ENCODE measurements at places on chromosomes 6 and 20.

DNA sequence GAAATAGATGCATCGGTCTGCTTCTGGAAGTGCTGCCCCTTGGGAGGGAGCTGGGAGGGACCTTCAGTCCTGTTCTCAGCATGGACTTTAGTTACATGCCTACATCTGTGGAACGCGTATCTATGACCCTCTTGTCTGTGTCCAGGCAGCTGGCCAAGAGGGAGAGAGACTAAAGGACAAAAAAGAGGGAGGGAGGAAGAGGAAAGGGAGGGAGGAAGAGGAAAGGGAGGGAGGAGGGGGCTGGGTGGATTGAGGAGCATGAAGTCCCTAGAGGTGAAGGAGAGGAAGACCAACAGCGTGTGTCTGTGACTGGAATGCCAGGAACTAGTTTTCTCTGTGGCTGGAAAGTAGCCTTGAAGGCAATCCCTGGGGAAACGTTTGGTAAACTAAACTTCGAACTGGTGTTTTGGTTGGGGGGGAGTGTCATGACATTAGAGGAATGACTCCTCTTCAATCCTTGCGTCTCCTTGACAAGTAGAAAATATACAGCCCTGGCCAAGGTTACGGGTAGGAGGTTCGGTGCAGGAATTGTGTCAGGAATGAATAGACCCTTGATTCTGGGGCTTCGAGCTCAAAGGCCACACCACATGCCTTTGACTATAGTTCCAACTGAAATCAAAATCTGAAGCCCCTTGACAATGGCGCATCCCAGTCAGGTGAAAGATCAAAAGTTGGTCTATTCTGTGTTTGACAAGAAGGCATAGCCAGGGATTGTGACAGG is 52.0 kb upstream of the PLEKHG1 start:
- DNase-seq, result peak; percentile 62

DNA sequence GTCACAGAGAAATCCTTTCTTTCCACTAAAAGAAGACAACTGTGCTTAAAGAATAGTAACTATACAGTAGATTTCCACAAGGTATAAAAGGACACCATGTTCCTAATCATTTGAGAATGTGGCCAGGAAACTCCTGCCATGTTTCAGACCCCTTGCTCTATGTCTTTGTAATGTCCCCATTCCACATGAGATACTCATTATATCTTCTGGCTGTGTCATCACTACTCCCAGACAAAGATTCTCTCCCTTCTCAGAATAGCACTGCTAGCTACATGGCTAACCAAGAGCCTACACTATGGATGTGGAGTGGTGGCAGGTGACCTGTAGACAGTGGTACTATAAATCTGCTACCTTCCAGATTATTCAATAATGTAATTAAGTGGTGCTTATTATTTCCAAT is 218.1 kb upstream of the MCHR2 start:
- no peak for DNase-seq

GRCh38 chr20:17043323-17043722 is 183.5 kb upstream of the PCSK2 start:
- no peak for DNase-seq

GRCh38 chr6:4587171-4587570 is 189.0 kb upstream of the CDYL start:
- DNase-seq, result no peak

DNA sequence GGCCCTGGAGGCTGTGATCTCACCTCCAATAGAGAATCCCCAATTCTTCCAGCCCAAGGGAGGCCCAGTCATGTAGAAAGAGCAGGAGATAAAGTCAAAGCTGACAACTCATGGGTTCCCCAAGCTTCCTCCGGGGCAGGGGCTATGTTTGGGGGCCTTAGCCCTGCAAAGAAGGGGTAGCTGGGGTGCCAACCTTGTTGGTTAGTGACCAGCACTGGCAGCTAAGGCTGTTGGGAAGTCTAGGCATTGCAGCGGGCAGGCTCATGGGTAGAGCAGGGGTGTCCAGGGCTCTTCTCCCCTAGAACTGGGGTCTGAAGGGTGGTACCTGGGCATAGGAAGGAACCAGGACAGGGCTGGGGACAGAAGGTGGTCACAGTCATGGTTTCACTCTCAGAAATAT is 36.4 kb downstream of the TGM2 start:
- peak; percentile 3 for DNase-seq

GRCh38 chr6:153058909-153059308 is 56.4 kb upstream of the MTRF1L start:
- DNase-seq, result no peak

GRCh38 chr6:36873115-36873514 is 1.5 kb downstream of the PPIL1 start:
- no peak for DNase-seq

DNA sequence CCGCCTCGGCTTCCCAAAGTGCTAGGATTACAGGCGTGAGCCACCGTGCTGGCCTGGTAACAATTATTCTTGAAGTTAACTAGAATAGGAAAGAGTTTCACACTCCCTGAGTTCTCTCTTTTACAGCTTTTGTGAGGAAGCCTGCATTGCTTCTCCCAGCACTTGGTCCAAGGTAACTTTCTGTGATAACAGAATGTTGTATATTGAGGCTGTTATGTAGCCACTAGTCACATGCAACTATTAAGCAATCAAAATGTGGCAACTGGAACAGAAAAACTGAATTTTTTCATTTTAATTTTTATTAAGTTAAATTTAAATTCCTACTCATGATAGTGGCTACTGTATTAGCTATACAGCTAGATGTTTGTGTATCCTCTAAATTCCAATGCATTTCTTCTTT is 2.5 kb downstream of the TRIM38 start:
- DNase-seq, result no peak

DNA sequence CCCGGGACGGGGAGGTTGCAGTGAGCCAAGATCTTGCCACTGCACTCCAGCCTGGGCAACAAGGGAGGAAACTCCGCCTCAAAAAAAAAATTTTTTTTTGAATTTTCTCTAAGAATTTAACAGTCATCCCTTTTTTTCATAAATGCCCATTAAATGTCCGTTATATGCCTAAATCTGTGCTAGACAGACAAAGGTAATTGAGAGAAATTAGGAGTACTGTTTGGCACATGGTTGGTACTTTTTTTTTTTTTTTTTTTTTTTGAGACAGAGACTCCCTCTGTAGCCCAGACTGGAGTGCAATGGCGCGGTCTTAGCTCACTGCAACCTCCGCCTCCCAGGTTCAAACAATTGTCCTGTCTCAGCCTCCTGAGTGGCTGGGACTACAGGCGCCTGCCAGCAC is 1.7 kb downstream of the PCMT1 start:
- no peak for DNase-seq

DNA sequence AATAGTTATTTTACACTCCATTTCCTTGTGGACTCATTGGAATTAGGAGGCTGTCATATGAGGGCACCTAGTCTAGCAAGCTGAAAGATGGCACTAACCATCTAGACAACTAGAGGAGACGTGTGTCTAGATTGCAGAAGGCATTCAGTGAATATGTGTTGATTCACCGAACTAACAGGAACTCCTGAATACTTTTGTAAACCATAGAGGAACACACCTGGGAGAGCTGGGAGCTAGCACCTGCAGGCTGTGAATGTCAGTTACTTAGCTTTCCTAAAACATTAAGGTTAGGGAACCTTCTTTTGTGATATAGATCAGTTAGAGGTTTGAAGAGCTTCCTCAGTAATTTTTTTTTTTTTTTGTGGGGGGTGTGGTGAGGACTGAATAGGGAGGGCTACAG is 7.7 kb downstream of the OPN5 start:
- no peak for DNase-seq

GRCh38 chr6:116268589-116269293 is 11.0 kb downstream of the TSPYL1 start:
- DNase-seq, result no peak

DNA sequence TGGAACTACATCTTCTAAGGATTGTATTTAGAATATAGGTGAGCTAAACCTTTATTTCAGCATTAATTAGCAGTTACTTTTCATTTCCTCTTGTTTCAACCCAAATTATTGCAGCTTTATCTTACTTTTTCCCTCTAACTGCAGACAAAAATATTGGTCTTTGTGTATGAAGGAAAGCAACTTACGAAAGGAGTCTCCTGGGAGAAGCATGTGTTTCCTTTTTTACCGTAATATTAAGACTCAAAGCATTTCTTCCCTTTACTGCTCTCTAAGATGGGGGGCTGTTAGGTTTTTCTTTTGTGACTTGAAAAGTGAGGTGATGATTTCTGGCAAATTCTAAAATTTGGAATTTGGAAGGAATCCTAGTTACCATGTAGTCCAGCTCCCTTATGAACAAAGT is 111.0 kb downstream of the TCP11 start:
- no peak for DNase-seq

GRCh38 chr6:24858177-24858653 is 59.5 kb upstream of the ARMH2 start:
- no peak for DNase-seq

DNA sequence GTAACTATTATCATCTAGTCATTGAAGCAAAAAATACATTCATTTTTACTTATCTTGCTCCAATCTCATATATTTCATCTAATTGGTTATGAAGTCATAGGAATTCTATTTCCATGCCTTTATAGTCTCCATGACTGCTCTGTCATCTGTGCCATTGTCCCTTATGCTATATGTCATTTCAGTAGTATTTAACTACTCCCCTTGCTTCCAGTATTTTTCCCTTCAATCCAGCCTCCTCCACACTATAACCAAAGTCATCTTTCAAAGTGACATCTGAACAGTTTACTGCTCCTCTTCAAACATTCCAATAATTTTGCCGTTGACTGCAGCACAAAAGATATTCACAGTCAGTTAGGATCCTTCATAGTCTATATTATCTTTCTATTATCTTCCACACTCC is 216.6 kb upstream of the HS3ST5 start:
- no peak for DNase-seq

DNA sequence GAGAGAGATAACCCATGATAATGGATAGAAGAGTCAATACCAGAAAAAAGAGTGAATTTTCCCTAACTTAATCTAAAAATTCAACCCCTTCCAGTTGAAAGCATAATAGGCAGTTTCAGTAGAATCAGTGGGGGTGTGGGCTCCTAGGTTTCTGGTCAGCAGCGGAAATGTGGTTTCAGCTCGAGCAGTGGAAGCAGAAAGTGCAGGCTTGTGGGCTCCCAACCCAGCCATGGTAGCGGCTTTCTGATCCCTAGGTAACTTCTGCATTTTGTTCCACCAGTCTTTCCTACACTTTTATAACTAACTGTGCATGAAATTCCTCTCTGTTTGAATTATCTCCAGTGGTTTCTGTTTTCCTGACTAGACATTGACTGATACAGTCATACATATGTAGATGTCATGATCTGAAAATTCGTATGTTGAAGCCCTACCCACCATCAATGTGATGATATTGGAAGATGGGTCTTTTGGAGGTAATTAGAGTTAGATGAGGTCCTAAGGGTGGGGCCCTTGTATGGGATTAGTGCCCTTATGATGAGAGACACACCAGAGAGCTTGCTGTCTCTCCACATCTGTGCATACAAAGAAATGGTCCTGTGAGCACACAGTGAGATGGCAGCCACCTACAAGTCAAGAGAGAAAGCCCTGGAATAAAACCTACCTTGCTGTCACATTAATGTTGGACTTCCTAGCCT is 6.5 kb upstream of the DDO start:
- DNase-seq, result no peak

- DNase-seq, result no peak
Measured at GRCh38 chr6:13268913-13269518, 59.3 kb downstream of the TBC1D7 start.

DNA sequence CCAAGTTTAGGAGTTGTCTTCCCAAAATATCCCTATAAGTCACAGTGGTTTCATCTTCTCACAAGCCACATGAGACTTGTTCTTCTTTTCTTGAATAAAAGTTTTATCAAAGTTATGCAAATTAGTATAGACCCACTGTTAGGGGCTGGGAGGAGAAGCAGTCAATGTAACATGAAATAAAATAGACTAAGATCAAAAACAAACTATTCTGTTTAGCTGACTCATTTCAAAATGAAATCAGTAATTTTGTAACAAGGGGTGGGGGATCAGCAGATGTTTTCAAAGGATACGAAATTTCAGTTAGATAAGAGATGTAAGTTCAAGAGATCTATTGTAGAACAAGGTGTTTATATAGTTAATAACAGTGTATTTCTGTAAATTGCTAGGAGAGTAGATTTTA is 339.6 kb upstream of the PRDM1 start:
- no peak for DNase-seq

DNA sequence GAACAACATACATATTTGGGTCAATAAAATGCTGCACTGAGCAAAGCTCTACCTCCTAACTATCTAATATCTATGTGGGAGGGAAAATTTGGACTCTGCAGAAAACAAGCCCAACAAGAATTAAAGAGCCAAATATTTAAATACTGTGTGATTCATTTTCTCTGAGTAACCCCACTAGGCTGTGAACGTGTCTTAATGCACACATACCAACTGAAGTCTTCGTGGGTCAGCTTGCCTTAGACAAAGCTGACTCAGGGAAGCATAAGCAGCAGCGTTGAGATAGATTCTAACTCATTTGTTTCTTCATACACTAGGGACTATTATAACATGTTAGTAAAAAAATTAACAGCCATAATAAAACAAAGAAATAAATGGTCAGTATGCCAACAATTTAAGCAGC is 114.3 kb downstream of the GJA1 start:
- DNase-seq, result no peak

GRCh38 chr6:14734416-14735340 is 511.2 kb upstream of the JARID2 start:
- no peak for DNase-seq

GRCh38 chr6:158439255-158439654 is 120.6 kb upstream of the TMEM181 start:
- no peak for DNase-seq

GRCh38 chr6:26271668-26272024 is 93.4 kb upstream of the BTN3A2 start:
- no peak for DNase-seq

DNA sequence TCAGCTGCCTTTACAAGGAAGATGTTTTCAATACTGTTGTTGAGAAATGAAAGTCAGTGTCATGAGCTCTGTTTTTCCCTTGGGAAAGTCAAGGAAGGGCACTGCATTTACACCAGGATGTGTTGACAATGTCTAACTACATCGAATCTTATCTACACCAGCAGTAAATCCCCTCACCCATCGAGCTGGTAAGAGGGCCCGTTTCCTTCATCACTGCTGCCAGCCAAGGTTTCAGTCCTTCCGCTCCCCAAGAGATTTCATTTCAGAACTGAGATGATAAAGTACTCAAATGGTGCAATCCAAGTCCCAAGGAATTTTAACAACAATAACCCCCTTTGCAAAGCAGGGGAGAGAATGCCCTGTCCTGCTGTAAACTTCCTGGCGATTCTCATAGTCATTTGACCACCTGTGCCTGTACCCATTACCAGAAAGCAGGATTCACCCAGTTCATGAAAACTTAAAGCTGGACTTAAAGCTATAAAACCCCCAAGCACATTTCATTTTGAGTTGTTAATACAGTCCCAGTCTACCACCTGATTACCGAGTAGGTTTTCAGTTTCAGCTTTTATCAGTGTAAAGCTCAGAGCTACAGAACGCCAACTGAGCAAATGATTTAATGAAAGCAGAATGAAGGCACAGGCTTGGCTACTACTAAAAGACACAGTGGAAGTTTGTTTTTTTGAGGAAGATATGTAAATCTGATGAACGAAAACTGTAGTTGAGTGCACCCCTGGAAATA is 122.5 kb upstream of the TAB2 start:
- DNase-seq, result no peak

Measured in right hindlimb (tissue), 1 donor.